Left ventricle myocardium superior (tissue), 1 donor: ENCODE measurements at places on chromosomes 5 and 9. TPM values are rescaled to one million over a fixed set of nuclear protein-coding genes. Genes with fewer than 3 reads are reported as not detected.

- DNase-seq, result no peak
Measured at GRCh38 chr5:132679717-132680380, 6.1 kb downstream of the IL4 start.

DNA sequence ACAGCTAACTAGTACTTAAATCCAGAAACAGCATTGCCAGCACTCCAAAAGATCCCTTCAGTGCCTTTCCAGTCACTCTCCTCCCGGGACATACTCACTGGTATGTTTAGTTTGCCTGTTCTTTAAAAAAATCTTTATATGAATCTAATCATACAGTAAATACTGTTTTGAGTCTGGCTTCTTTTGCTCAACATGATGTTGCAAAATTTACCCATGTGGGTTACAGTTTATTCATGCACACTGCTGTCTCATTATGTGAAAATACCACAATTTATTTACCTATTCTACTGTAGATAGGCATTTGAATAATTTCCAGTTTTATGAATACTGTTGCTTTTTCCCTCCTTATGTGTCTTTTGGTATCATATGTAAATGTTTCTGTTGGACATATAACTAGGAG lies 13.5 kb downstream of the NDFIP1 start:
- DNase-seq, result no peak

- DNase-seq, result no peak
Measured at GRCh38 chr9:77092536-77092935, 73.1 kb downstream of the FOXB2 start.

DNA sequence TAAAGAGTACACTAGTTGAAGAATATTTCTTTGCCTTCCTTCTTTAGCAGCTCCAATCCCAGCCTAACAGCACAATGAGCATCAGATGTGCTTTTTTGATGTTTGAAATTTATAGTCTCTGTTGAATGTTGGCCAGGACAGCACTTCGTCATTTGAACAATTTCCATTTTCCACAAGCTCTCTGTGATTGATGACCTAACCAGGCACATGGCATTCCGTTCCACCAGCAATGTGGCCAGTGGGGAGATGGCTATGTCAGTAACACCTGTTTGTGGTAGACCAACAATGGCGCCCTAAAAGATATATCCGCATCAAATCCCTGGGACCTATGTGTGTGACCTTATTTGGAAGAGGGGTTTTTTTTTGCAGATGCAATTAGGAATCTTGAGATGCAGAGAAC lies 66.8 kb downstream of the PALM2AKAP2 start:
- DNase-seq, result no peak

DNA sequence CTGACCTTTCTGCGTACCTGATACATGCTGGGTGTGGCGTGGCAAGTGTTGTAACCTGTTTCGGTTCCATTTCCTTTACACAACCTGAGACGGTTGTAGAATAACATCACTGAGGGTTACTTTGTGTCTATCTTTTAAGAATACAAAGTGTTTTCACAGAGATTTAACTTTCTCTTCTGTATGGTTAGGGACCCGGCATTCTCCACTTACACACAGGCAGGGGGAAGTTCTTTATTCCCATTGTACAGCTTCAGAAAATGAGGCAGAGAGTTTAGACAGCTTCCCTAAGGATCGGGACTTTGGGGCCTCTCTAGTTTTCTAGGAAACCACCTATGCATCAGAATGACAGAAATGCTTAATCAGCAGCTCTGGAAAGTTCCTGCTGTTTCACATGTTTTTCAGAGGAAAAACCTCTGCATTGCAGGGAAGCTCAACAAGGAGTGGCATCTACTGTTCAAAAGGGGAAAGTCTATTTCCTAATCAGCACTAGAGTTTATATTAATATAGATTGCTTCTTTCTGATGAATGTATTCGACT lies 41.3 kb downstream of the CAST start:
- DNase-seq, result no peak

GRCh38 chr5:136034492-136034891 lies 5.7 kb downstream of the TGFBI start:
- DNase-seq, result no peak

Gene MEIKIN
- not detected for total RNA-seq

Gene GFRA3
- total RNA-seq, result 0.72 TPM

Gene PALM2AKAP2
- total RNA-seq, result 76.1 TPM
